Activated naive CD4-positive, alpha-beta T cell treated with Interleukin-2 at 50 U/mL for 16 hours (primary cell): ENCODE measurements at places on chromosomes 16 and 17.

GRCh38 chr17:68777243-68777855 is 176.2 kb upstream of the FAM20A start:
- no peak for DNase-seq

GRCh38 chr17:41486809-41487530 is 2.7 kb downstream of the KRT36 start:
- DNase-seq: peak; percentile 31

- DNase-seq: no peak
Measured at GRCh38 chr16:52572656-52573055, 25.7 kb upstream of the TOX3 start.

GRCh38 chr16:88782454-88783390 is 2.3 kb downstream of the PIEZO1 start:
- peak; percentile 86 for DNase-seq

- DNase-seq: no peak
Measured at GRCh38 chr17:61738249-61738648, 125.1 kb downstream of the BRIP1 start.

- no peak for DNase-seq
Measured at GRCh38 chr16:49528060-49528865, 154.7 kb downstream of the C16orf78 start.

- no peak for DNase-seq
Measured at GRCh38 chr17:55278173-55278961, 13.6 kb downstream of the HLF start.

DNA sequence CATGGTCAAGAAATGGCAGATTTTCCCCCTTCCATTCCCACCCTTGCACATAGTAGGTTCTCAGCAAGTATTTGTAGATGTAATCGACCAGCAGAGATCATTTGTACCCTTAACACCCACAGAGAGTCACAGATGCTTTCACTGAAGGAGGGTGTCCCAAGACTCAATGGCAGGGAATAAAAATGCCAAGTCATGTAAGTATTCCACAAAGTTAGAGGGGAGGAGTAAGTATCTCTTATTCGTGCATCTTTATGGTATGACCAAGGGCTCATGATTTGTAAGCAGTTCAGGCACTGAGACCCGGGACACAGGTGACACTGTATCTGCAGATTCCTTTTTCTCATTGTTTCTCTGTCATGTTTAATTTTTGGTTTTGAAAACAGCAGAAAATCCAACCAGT is 489.6 kb downstream of the MAF start:
- no peak for DNase-seq

- no peak for DNase-seq
Measured at GRCh38 chr16:48444574-48444973, 59.4 kb upstream of the SIAH1 start.

DNA sequence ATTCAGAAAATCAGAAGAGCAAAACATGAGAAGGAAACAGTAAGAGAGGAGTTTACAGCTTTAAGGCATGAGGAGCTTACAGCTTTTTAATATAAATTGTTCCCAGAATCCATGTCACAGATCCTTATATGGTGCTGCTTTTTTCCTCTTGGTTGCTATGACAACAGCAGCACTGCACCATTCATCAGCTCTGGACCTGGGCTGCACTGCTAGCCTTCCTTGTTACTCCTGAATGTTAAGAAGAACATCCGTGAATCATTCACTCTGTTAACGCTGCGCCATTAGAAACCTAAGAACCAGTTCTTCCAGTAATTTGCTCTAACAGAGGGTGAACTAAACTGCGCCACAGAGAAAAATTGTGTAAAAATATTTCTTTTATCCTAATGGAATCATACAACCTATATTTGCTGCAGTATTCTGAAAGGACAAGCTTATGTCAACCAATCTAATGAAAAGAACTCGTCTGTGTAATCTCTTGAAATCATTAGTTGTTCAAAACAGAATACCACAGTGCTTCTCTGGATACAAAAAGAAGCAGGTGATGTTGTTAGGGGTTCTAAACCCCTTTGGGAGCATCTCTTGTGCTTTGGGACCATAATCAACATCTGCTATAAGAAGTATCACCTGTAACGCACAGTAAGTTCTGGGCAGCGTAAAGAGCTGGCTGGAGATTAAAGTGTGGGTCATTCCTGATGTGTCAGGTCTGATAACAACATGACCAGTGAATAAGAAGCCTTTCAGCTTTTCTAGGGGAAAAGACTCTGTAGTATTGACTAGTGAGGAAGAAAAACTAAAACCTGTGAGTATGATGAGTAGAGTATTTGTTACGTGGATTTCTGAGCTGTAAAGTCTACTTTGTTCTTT is 151.2 kb downstream of the TANC2 start:
- no peak for DNase-seq

DNA sequence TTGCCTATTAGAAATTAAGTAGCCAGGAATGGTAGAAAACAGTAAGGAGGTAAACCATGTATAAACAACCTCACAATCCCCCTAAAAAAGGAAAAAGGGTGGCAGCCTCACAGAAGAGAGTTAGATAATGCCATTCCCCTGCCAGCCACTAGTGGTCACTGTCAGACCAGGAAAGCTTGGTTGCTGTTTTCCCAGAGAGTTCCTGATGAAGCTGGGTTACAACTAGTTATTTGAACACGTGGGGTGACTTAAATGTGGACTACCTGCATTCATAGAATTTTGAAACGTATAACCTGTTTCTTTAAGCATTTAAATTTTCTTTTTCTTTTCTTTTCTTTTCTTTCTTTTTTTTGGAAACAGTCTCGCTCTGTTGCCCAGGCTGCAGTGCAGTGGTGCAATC is 5.8 kb downstream of the GPRC5C start:
- DNase-seq: peak; percentile 16

DNA sequence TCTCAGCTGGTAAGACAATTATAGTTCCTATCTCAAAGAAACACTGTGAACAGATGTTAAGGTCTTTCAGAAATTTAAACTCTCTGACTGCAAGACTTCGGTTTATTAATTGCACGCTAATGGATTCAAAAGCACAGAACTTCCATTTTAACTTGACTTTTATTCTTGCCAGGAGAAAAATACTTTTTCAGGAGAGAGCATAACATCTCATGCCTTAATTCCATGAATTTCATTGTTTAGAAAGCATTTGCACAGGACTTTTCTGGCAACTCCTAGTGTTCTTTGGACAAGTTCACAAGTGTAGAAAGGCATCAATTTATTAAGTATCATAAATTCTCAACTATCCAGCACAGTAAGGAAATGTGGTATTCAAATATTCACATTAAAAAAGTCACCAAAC is 22.4 kb downstream of the STX8 start:
- DNase-seq: no peak

DNA sequence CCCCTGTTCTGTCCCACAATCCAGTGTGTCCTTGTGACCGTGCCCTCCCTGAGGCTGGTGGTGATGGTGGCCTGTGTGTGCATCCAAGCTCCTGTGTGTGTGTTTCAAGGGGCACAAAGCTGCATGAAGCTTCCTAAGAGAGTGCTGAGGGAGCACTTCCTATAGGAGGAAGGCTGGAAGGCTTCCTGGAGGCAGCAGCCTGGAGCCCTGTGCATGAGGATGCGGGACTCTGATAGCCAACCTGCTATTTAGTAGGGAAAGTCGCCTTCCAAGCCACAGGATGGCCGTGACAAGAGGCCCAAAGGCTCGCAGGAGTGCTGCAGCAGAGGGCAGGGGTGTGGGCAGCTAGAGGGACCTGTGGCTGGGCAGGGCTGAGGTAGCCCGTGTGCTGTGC is 8.3 kb downstream of the MYO15B start:
- no peak for DNase-seq

DNA sequence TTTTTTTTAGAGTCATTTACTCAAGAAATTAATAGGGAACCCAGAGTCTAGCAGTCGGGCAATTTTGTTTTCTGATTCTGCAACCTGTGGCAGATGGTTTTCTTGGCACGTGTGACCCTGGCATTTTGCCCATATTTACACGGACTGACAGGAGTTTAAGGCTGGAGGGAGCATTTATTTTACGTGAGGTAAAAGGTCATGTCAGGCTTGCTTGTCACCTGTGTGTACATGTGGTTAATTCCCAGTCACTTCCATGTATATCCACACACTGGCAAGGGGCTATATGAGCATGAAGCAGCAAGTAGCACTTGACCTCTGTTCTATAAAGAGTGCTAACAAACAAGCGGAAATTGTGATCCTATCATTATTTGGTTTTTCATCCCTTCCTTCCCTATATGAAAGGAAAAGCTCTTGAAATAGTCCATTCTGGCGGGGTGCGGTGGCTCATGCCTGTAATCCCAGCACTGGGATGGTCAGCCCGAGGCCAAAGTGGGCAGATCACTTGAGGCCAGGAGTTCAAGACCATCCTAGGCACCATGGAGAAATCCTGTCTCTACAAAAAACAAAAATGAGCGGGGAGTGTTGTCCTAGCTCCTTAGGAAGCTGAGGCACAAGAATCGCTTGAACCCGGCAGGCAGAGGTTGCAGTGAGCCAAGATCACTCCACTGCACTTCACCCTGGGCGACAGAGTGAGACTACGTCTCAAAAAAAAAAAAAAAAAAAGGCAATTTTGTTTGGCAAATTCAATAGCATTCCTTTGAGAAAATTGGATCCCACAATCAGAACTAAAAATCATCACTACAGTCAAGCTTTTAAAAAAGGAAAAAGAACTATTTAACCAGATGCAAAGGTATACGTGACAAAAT is 2.1 kb downstream of the SPAG9 start:
- no peak for DNase-seq

DNA sequence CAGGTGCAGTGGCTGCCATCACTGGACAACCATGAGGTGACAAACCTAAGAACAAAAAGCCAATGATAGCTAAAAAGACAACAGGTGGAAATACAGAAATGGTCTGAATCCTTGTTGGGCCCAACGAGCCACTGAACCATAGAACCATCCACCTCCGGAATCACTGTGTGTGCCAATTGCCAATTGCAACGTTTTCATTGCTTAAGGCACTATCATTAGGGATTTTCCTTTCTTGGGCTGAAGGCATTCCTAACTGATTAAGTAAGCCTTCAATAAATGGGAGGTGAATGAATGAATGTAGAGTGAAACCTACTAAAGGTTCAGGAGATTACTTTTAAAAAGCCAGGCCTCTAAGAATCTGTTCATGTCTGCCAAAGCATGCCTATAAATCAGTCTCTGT is 3.6 kb downstream of the USP31 start:
- no peak for DNase-seq

DNA sequence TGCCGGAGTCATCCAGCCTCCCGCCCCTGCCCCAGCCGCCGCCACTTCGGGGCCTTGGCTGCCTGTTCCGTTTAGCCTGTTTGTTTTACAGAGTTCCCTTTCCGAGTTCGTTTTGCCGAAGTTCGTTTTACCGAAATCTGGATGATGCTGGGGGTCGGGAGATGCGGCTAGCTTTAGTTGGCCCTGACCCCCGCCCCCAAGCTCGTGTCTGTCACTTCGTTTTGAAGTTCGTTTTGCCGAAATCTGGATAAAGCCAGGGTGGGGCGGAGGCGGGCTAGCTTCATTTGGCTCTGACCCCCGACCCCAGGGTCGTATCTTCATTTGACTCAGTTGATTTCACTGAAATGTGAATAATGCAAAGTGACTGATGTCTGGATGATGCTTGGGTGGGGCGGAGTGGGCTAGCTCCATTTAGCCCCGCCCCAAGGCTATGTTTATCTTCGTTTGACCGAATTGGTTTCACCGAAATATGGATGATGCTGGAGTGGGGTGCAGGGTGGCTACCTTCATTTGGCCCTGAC is 591 bp downstream of the PSMD7 start:
- peak; percentile 56 for DNase-seq

GRCh38 chr16:17572145-17572544 is 101.4 kb upstream of the XYLT1 start:
- no peak for DNase-seq

DNA sequence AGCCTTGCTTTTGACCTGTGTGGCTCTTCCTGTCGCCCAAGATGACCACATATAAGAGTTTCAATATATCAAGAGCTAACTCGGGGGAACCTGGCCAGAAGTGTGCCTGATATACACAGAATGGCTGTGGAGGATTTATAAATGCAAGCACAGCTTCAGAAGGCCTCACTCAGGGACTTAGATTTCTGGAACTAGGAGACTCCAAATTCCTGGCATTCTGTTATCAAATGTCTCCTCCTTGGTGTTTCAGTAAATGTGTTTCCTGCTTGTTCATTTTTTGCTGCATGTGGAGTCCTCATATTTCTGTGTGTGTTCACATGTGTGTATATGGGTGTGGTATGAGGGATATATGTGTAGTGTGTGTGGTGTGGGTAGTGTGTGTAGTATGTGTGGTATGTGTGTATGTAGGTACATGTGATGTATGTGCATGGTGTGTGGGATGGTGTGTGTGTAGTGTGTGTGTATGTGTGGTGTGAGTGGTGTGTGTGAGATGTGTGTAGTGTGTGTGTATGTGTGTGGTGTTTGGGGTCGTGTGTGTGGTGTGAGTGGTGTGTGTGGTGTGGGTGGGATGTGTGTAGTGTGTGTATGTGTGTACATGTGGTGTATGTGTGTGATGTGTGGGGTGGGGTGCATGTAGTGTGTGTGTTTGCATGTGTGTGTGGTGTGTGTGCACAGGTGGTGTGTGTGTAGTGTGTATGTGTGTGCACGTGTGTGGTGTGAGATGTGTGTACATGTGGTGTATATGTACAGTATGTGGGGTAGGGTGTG is 981 bp upstream of the CD300H start:
- DNase-seq: no peak

GRCh38 chr16:24745791-24746190 is 16.3 kb downstream of the TNRC6A start:
- no peak for DNase-seq

DNA sequence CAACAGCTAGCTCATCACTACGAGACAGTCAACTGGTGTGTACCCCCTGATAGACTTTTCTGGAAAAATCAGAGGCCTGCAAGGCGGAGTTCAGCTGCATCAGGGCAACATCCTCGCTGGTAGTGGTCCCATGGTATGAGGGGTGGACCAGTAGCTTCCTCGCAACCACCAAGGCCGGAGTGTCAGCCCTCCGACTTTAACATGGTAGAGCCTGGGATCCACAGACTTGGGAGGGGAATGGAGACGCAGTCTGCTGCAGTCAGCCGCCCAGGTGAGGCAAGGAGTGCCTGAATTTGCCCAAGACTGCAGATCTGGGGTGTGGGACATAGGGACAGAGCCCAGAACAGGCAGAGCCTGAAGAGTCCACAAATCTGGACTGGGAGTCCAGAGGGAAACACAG is 13.4 kb downstream of the ZG16B start:
- DNase-seq: no peak

DNA sequence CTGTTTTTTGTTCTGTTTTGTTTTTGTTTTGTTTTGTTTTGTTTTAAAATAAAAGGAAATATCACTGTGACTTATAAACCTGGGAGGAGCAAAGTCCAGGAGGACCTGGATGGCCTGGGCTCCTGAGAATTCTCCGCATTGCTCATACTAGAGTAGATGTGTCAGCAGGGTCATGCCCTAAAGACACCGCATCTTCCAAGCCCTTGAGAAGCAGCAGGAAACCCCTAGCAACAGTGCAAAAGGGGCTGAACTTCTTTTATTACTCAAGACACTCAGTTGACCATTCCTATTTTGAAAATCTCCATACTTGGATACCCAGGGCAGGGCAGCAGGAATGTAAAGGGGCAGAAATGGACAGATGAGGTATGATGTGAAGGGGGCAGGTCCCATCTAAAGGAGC is 51.8 kb downstream of the SYT17 start:
- DNase-seq: no peak
